ENCODE measurements at places on chromosomes 5 and 9.
A peak's percentile ranks its signal among the peaks of the same experiment; 100 is the strongest.

DNA sequence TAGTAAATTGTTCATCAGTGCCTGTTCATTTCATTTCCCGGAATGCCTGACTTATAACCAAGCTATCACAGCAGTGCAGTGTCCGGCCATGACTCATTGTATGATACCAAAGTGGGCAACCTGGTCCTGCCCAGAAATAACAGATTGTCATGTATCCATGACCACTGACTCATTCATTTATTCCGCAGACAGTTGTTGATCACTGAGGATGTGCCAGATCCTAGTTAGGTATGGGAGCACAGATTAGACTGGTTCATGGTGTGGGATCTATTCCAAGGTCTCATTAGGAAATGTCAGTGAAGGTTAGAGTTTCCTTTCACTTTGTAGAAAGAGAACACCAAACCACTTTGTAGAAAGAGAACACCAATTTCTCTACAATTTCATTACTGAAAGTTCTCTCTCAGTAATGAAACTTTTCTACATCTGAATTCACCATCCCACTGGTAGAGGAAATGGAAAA lies 8.7 kb downstream of the NREP start:
- peaks cover 65% of the 10 kb centered on the region for H3K4me1 ChIP-seq
- H3K27me3 ChIP-seq, result no peaks in the 10 kb centered on the region
- DNase-seq, result no peak

- H3K4me3 ChIP-seq, result no peak overlapping the region
- no peaks in the 10 kb centered on the region for H3K4me1 ChIP-seq
- H3K36me3 ChIP-seq, result no peaks in the 10 kb centered on the region
- no peak for DNase-seq
- H3K27ac ChIP-seq, result no peak overlapping the region
Observed at GRCh38 chr5:107739661-107740060, 68.9 kb upstream of the EFNA5 start.

DNA sequence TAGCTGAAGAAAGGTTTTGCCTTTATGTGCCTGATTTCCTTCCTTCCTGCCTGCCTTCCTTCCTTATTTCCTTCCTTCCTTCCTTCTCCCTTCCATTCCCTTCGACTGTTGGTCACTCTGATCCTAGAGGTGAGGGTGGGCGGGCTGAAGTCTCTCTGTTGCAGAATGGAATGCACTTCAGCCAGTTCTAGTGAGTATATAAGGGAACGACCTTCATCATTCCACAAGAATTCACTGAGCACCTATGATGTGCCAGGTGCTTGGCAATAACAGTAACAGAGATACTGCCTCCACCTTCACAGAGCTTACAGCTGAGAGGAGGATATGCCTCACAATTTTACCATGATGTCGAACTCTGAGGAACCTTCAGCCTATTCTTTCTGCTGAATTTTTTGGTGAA lies 8.7 kb upstream of the OR5C1 start:
- no peaks in the 10 kb centered on the region for H3K27me3 ChIP-seq
- H3K36me3 ChIP-seq, result no peaks in the 10 kb centered on the region
- DNase-seq, result no peak
- no peaks in the 10 kb centered on the region for H3K4me1 ChIP-seq

- H3K36me3 ChIP-seq, result no peaks in the 10 kb centered on the region
- no peaks in the 10 kb centered on the region for H3K27me3 ChIP-seq
- no peaks in the 10 kb centered on the region for H3K4me1 ChIP-seq
- H3K4me3 ChIP-seq, result no peak overlapping the region
- peak overlapping the region; percentile 74 for H3K27ac ChIP-seq
Observed at GRCh38 chr9:98248737-98249474, 6.5 kb downstream of the TBC1D2 start.

DNA sequence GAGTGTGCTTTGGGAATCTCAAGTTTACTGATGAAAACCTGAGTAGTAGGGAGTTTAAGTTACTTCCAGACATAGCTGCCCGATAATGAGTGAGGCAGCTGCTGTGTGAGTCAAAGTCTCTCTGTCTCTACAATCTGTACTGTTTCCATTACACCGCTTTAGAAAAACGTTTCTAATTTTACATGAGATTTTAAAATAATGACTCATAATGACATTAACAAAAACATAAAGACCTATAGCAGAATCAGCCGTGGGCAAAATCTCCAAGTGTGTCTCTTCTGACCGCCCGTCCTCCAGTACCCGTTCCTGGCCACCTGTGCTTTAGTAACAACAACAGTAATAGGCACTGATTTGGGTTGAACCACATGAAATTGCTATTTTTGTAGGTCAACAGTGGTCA lies 69.6 kb upstream of the PRRC1 start:
- DNase-seq, result no peak
- H3K4me1 ChIP-seq, result peaks cover 5% of the 10 kb centered on the region
- H3K4me3 ChIP-seq, result no peak overlapping the region
